ENCODE measurements at places on chromosomes 12 and 14. TPM values are rescaled to one million over a fixed set of nuclear protein-coding genes. Genes with fewer than 3 reads are reported as not detected.
A peak's percentile ranks its signal among the peaks of the same experiment; 100 is the strongest.

ERH gene
- total RNA-seq: 69.1 TPM

KRT82 gene
- total RNA-seq: not detected

GRCh38 chr12:65327207-65328076 lies 49.0 kb downstream of the MSRB3 start:
- peak; percentile 82 for DNase-seq

MGST1 gene
- 381 TPM for total RNA-seq

GRCh38 chr14:23119363-23120327 lies 590 bp upstream of the CEBPE start:
- no peak for DNase-seq

INTS13 gene
- 19.0 TPM for total RNA-seq

- no peak for DNase-seq
Measured at GRCh38 chr14:96161636-96162035, 43.0 kb upstream of the BDKRB2 start.

GRCh38 chr12:93056971-93057535 lies 128.0 kb upstream of the EEA1 start:
- peak; percentile 48 for DNase-seq

GRCh38 chr14:80872645-80873044 lies 68.9 kb downstream of the CEP128 start:
- DNase-seq: no peak

MUCL1 gene
- total RNA-seq: not detected

- peak; percentile 65 for DNase-seq
Measured at GRCh38 chr14:104103446-104104075, 18.1 kb downstream of the ASPG start.

- DNase-seq: no peak
Measured at GRCh38 chr12:2047752-2048151, 5.0 kb upstream of the CACNA1C start.

- DNase-seq: no peak
Measured at GRCh38 chr14:77844802-77845201, 44.9 kb downstream of the ADCK1 start.

TRIM9 gene
- 1.3 TPM for total RNA-seq

ALX1 gene
- total RNA-seq: 0.12 TPM

WNT1 gene
- 0.15 TPM for total RNA-seq

DNA sequence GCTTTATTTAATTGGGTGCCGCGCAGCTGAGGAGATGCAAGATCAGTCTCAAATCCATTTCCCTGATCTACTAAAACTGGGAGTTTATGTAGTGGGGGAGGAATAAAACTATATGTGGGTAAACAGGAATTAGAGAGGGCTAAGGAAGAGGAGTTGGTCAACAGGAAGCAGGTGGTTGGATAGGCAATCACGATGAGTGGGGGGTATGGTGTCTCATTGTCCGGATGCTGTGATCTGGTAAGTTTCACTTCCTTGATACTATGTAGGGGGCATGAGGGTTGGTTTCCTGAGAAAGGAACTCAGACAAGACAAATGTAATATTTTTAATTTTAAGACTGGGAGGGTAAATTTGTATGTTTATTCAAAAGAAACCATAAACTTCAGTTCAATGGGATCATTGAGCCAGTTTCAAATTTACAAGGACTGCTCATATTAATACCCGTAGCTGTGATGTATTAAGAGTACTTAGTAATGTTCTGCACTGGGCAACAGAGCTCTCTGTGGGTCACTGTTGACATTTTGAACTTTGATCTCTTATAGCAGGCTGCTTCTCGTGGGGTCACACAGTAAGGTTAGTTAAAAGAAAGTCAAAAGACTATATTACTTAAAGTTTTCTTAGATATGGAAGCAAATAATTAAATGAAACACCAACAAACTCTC lies 786.2 kb upstream of the FBXO33 start:
- DNase-seq: no peak

- DNase-seq: peak; percentile 24
Measured at GRCh38 chr14:53432378-53432802, 279.3 kb upstream of the DDHD1 start.

ACSS3 gene
- total RNA-seq: 85.5 TPM

CLEC6A gene
- total RNA-seq: 1.1 TPM

CCDC197 gene
- total RNA-seq: not detected

- no peak for DNase-seq
Measured at GRCh38 chr12:42141981-42142606, 2.6 kb downstream of the GXYLT1 start.

STAC3 gene
- 1.7 TPM for total RNA-seq

RHOJ gene
- 22.9 TPM for total RNA-seq

DNA sequence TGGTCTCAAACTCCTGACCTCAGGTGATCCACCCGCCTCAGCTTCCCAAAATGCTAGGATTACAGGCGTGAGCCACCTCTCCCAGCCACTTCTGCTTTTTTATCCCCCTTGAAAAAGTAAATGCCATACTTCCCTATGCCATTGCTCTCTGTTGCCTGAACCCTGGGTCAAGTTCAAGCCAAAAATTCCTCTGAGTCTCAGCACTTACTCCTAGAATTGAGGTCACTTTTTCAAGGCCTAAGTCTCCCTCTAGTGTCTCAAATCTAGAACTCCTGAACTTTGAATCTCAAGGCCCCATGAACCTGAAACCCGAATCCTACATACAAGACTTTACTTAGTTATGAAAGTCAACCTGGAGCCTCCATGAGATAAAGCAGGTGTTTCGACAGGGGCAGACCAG lies 1.4 kb upstream of the APOBEC1 start:
- peak; percentile 10 for DNase-seq

GRCh38 chr12:2667716-2668440 lies 126.9 kb upstream of the FKBP4 start:
- DNase-seq: no peak

DNA sequence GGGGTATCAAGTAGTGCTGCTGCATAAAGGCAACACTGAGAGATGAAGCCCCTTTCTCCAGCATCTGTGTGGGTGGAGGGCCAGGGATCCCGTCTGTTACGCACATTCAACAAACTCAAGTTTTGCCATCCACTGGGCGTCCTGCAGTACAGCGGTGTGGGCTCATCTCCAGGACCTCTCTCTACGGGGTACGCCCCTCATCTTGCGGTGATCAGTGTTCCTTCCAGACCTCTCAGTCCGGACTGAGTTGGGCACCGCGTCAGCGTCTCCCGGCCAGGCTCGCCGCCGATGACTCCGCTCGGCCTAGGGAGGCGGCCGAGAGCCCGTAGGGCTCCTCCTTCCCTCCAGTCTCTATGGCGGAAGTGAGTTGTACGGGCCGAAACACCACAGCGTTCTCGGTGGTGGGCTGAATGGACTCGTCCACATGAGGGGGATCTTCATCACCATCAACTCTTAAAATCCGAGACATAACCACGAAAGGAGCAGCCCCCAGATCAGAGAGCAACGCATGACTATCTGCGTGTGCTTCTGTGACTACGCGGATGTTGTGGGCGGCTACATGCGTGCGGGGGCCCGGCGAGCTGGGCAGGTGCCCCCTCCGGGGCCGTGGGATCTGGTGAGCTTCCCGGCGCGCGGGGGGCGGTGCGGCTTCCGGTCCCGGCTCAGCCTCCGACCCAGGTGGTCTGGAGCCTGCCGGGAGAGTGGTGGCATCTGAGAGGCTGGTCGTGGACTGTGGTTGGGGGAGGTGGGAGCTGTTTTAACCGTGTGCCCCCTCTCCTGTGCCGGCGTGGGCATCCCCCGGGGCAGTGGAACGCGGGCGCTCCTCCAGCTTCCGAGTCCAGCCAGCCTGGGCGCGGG lies at the start of gene ATG101:
ATG101 (plus strand) TSS at position 652 of the 858 bp plus-strand sequence. CDS start 3,673 bp downstream, outside the sequence.
- DNase-seq: peak; percentile 93

DNA sequence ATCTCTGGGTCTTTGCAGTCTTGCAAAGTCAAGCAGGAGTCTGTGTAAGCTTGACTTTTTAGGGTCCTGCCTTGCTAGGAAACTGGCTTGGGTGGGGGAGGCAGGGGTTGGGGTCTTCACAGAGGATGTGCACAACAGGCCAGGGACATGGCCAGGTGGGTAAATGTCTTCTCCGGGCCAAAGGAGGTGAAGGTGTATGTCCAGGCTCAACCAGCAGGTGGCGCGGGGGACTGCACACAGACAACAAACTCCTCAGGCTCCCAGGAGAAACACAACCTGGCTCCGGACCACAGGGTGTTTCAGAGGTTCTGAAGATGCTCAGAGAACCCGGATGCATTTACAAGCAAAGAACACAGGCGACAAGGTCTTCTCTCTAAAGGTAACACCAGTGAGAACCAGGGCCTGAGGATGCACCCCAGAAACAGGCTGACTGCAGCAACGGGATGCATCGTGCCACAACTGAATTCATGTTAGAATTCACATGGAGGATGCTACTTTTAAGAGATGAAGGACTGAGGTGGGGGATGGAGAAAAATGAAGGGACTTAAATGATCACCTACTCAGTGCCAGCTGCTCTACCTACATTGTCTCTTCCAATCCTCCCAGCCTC lies 56.0 kb downstream of the PLEKHG3 start:
- DNase-seq: no peak

RPL10L gene
- not detected for total RNA-seq

GRCh38 chr14:21723431-21724045 lies 49.9 kb upstream of the OR4E1 start:
- DNase-seq: no peak

TOMM20L gene
- total RNA-seq: 0.74 TPM

GRCh38 chr12:117192057-117192456 lies 1.8 kb upstream of the FBXO21 start:
- DNase-seq: peak; percentile 17

GRCh38 chr12:101582937-101583336 lies 11.8 kb upstream of the MYBPC1 start:
- no peak for DNase-seq

- DNase-seq: peak; percentile 92
Measured at GRCh38 chr14:41604721-41605531, 1.8 kb upstream of the LRFN5 start.

GRCh38 chr14:63204407-63205043 lies at the start of gene RHOJ:
RHOJ (plus strand) TSS chr14:63204443; CDS start chr14:63204870, 427 bp downstream.
- DNase-seq: peak; percentile 80

GRCh38 chr12:107818984-107819383 lies 44.5 kb downstream of the ASCL4 start:
- no peak for DNase-seq

- DNase-seq: no peak
Measured at GRCh38 chr14:99909513-99910064, 116.4 kb downstream of the EML1 start.

Measured in lung (tissue), 17 donors.